ENCODE measurements at places on chromosomes 3 and 15.

DNA sequence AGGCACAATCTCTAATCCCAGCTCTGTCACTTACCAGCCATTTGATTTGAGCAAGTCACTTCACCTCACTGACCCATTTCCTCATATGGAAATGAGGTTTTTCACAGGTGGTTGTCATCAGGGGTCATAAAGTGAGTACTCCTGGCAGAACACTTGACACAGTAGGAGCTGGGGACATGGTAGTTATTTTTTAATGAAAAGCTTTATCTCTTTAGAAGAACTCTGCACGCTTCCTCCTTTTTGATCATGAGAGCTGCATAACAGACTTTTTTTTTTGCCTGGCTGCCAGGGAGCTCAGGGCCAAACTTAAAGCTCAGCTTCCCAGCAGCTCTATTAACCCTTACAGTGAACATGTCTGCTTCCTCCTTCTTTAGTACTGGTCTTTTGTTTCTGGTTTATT, 8.4 kb downstream of the VWA5B2 start:
- no peak for DNase-seq
- H3K27ac ChIP-seq = no peak overlapping the region
- H3K4me1 ChIP-seq = no peaks in the 10 kb centered on the region
- H3K4me3 ChIP-seq = no peak overlapping the region

- H3K36me3 ChIP-seq = no peaks in the 10 kb centered on the region
- peaks cover 2% of the 10 kb centered on the region for H3K27me3 ChIP-seq
- peaks cover 16% of the 10 kb centered on the region for H3K4me1 ChIP-seq
- no peak overlapping the region for H3K27ac ChIP-seq
- no peak for DNase-seq
These were observed 268.7 kb downstream of the XXYLT1 start for GRCh38 chr3:195001961-195002861.

GRCh38 chr3:58568572-58569286, 8.5 kb downstream of the FAM107A start:
- peaks cover 18% of the 10 kb centered on the region for H3K4me1 ChIP-seq
- no peaks in the 10 kb centered on the region for H3K36me3 ChIP-seq
- DNase-seq = no peak
- no peak overlapping the region for H3K27ac ChIP-seq
- no peak overlapping the region for H3K4me3 ChIP-seq

- H3K27me3 ChIP-seq = peaks cover 13% of the 10 kb centered on the region
- no peak overlapping the region for H3K4me3 ChIP-seq
- no peaks in the 10 kb centered on the region for H3K36me3 ChIP-seq
- H3K4me1 ChIP-seq = no peaks in the 10 kb centered on the region
- DNase-seq = no peak
These were observed 6.4 kb downstream of the IQSEC1 start for GRCh38 chr3:13066834-13067233.

DNA sequence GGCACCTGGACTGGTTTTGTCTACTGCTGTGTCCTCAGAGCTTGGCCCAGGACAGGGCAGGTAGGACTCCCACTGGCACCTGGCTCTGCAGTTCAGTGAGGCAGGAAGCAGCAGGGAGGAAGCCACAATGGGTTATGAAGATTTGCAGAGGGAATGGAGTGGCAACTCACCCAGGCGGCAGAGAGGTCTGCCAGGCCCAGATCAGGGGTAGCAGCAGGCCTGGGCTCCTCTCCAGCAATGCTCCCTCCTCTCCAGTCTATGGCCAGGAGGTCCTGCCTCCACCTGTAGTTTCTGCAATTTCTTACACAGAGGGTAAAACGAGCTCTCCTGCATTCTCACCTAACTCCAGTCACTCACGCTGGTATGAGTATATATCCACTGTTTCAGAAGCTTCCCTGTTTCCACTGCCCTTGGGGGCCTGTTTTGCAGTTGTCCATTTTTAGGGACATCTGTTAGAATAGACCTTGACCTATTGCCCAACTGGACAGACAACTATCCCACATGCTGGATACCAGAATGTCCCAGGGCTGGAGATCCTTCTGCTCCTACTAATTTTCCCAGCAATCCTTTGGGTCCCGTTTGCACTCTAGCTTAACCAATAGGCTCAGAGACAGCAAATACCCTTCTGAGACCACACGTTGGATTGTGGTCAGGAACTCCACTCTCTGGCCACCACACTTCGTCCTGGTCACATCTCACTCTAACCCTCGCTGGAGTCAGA, 35.2 kb downstream of the HMCES start:
- DNase-seq = no peak
- no peaks in the 10 kb centered on the region for H3K27me3 ChIP-seq
- H3K36me3 ChIP-seq = peaks cover 3% of the 10 kb centered on the region
- H3K4me3 ChIP-seq = peak overlapping the region; percentile 89
- peaks cover 14% of the 10 kb centered on the region for H3K4me1 ChIP-seq
- peak overlapping the region; percentile 74 for H3K27ac ChIP-seq

DNA sequence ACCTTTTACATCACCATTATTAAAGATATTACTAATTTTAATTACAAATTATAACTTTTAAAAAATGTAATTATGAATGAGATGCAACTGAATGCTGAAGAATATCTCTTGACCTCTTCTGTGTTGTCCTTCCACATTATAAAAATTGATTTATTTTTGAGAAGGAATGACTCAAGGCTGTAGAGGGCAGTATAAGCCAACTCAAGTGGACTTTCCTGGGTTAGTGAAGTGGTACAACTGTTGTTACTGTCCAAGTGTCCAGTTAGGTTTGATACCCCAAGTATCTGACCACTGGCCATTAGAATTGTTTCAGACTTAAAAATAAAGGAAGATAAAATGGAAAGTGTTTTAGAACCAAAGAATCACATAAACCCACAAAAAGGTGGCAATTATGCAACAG, 51.9 kb downstream of the BBX start:
- H3K4me1 ChIP-seq = peaks cover 18% of the 10 kb centered on the region
- DNase-seq = no peak
- no peak overlapping the region for H3K27ac ChIP-seq
- H3K36me3 ChIP-seq = peaks cover 6% of the 10 kb centered on the region
